Inflammatory macrophage (primary cell): ENCODE measurements at places on chromosomes 2 and 18.

GRCh38 chr18:58323866-58324762 is 280.1 kb downstream of the NEDD4L start:
- no peak for DNase-seq

- DNase-seq: no peak
Measured at GRCh38 chr18:79329786-79330185, 65.9 kb upstream of the NFATC1 start.

GRCh38 chr2:143582046-143582747 is 453.0 kb downstream of the ARHGAP15 start:
- DNase-seq: no peak

DNA sequence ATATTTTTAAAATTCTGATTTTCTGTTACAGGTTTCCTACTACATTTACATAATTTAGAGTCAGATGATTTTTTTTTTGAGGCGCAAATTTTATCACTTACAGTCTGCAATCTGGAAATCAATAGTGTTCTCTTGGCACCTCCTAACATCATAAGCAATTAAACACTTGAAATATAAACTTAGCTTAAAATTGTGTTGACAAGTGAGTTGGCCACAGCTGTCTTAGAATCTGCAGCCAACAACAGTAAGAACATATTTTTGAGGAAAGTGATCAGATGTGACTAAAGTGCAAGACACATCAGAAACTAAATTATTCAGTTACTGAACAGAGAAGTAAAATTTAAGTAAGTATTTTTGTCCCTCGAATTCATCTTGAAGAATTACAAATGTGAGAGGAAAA is 726.7 kb upstream of the LRATD1 start:
- DNase-seq: no peak

- DNase-seq: no peak
Measured at GRCh38 chr18:52992041-52992440, 652.0 kb downstream of the DCC start.

- no peak for DNase-seq
Measured at GRCh38 chr2:201191132-201191875, 8.4 kb downstream of the CASP10 start.

- no peak for DNase-seq
Measured at GRCh38 chr2:161761160-161761559, 136.9 kb downstream of the SLC4A10 start.

- DNase-seq: no peak
Measured at GRCh38 chr18:70296289-70296688, 7.4 kb downstream of the SOCS6 start.

DNA sequence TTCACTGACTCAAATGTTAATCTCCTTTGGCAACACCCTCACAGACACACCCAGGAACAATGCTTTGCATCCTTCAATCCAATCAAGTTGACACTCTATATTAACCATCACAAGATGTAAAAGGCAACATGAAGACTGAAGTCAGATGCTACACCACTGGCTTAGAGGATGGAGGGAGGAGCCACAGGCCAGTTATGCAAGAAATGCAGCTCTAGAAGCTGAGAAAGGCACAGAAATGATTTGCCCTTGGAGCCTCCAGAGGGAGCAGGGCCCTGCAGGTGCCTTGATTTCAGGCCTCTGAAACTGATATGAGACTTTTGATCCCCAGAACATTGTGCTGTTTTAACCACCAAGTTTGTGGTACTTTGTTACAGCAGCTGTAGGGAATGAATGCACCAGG is 276.3 kb downstream of the KCNS3 start:
- DNase-seq: no peak

DNA sequence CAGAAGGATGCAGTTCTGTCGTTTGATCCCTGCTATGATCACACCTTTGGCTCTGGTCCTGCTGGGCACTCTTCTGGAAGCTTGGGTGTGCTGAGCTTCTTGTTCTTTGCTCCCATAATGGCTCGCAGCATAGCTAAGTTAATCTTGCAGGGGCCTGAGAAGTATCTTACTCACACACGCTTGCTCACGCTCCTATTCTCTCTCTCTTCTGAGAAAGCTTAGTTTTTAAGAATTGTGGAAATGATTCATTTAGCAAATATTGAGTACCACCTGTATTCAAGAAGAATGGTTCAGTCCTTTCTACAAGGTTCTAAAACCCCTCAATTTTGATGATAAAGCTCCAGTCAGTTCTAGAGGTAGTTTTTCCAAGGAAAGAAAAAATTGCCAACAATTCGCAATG is 40.6 kb downstream of the XRCC5 start:
- no peak for DNase-seq

GRCh38 chr18:32425466-32425865 is 45.2 kb downstream of the GAREM1 start:
- no peak for DNase-seq
